AML-193 (cell line): ENCODE measurements at places on chromosomes 1 and 21.

DNA sequence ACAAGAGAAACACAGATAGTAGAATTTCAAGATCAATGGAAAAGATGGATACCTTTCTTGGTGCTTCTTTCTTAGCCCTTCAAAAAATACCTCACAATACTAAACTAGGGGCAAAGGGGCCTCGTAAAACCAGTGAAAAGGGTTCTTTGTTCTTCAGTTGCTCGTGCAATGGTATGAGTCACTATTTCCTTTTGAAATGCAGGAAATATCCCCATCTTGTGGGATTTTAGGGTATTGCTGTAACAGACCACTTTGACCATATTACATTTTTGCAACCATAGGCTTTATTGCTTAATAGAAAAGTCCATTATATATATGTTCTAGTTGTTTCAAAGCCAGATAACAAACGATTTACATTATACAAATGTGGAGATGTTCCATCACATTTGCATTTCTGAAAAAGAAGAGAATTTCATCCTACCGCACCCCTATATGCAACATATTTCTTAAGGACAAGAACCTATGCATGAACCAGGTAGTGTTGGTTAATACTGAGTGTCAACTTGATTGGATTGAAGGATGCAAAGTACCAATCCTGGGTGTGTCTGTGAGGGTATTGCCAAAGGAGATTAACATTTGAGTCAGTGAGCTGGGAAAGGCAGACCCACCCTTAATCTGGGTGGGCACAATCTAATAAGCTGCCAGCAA lies 88.6 kb upstream of the PKN2 start:
- DNase-seq, result peak; percentile 50

GRCh38 chr1:21229246-21230000 lies 52.7 kb upstream of the EIF4G3 start:
- no peak for DNase-seq

DNA sequence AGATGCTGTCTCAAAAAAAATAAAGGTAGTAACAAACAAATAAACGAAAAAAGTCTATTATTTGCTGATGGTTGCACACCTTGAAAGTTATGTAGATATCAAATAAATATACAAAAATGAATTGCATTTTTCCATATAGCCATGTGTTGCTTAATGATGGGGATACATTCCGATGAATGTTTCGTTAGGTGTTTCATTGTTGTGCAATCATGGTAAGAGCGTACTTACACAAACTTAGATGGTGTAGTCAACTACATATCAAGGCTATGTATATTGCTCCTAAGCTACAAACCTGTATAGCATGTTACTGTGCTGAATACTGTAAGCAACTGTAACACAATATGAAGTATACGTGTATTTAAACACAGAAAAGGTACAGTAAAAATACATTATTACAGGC lies 34.4 kb downstream of the AHCTF1 start:
- DNase-seq, result no peak

DNA sequence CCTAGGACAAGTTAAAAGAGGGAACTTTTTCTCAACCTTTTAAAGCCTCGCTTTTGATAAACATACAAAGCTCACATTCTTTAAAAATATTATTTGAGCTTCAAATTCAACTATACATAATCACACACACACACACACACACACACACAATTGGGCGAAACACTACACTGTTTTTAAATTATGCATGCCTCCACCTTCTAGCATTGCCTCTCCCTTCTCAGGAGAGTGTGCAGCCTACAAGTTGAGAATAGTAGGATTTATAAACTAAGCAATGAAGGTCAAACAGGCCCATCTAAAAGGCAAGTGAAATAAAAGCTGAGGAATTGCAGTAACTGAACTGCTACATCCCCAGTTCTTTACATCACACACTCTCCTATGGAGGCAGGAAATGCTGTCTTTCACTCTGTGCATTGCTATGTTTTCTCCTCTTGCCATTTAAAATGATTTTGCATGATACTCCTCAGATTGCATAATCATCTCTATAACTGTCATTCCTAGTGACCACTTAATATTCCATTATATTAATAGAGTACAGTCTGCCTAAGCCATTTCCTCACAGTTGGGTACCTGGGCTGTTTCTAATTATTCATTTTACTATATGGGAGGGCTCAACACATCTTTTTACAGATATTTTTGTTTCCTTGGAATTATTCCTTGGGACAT lies 92.5 kb upstream of the KCNE2 start:
- no peak for DNase-seq

DNA sequence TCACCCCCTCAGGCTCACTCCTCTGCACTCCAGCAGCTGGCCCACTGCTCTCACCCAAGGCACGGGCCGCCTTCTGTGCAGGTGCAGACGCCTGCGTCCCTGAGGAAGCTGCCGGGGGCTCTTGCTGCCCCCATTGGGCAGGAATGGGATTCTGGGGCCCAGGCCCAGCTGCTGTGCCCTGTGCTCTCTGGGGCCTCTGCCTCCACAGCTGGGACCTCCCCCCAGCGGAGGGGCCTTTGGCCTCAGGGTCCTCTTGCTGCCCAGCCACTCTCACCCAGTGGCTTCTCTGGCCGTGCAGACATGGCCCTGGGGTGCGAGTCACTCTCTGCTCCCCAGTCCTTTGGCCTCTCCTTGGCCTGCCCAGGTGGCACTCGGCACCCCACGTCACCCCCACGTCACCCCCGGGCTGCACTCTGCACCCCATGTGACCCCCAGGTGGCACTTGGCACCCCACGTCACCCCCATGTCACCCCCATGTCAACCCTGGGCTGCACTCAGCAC lies 19.1 kb upstream of the LRRC3 start:
- DNase-seq, result no peak

DNA sequence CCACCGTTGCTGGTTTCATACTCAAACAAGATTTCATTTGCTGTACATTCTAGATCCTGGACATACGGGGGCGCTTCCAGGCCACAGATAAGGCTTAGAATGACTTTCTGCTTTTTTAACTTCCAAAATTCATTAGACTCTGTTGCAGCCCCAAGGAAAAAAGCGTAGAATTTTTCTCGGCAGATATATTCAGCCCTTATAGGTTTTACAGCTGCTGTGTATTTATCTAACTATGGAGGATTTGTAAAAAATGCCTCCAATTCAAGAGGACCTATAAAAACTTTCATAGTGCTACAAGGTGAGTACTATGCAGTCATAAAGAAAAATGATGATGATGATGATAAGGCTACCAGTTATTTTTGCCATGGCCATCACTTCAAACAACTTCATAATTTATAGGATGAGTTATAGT lies 51.6 kb downstream of the SLC30A10 start:
- no peak for DNase-seq

DNA sequence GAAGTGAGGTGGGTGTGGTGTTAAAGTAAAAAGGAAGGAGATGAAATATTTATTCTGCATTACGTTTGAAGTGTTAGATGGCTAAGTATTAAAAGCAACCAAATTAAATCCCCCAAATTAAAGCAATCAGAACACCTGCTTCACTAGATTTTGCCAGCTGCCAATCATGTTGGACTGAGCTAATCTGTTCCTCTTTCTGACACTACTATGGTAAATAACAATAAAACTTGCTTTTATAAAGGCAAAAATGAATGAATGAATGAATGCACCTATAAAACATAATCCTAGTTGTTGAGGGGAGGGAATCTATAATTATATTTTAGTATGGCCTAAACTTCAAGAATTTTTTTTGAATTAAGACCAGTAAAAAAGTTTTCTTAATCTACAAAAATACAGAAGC lies 51.0 kb downstream of the RAB3GAP2 start:
- DNase-seq, result no peak

DNA sequence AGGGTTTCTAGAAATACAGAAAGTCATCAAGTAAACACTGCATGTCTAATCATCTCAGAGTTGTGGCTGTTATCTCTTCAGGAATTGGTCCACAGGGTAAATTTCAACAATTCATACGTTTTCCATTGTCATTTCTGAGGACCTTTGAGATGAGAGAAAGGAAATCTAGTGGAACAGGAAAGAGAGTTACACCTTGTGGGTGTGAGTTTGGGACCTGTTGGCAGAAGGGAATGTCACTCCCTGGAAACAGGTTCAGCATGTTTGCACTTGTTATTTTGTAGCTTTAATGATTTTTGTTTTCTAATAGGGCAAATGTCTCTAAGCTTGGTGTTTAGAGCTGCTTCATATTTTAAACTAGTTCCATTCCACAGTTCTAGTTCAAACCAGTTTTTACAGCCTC lies 5.6 kb downstream of the TMEM167B start:
- DNase-seq, result no peak
